Renal cortical epithelial cell (primary cell): ENCODE measurements at places on chromosomes 4 and X. TPM values are rescaled to one million over a fixed set of nuclear protein-coding genes. Genes with fewer than 3 reads are reported as not detected.

DNA sequence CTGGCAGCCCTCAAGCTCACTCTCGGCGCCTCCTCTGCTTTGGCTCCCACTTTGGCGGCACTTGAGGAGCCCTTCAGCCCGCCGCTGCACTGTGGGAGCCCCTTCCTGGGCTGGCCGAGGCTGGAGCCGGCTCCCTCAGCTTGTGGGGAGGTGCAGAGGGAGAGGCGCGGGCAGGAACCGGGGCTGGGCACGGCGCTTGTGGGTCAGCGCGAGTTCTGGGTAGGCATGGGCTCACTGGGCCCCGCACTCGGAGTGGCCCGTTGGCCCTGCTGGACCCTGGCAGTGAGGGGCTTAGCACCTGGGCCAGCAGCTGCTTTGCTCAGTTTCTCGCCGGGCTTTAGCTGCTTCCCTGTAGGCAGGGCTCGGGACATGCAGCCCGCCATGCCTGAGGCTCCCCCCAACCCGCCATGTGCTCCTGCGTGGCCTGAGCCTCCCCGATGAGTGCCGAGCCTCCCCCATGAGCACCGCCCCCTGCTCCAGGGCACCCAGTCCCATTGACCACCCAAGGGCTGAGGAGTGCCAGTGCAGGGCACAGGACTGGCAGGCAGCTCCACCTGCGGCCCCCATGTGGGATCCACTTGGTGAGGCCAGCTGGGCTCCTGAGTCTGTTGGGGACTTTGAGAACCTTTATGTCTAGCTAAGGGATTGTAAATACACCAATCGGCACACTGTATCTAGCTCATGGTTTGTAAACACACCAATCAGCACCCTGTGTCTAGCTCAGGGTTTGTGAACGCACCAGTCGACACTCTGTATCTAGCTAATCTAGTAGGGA lies 101.5 kb upstream of the DRD5 start:
- DNase-seq = no peak

FRMPD3 gene
- 0.05 TPM in 1 of 2 replicates, not detected in the other for total RNA-seq

DNA sequence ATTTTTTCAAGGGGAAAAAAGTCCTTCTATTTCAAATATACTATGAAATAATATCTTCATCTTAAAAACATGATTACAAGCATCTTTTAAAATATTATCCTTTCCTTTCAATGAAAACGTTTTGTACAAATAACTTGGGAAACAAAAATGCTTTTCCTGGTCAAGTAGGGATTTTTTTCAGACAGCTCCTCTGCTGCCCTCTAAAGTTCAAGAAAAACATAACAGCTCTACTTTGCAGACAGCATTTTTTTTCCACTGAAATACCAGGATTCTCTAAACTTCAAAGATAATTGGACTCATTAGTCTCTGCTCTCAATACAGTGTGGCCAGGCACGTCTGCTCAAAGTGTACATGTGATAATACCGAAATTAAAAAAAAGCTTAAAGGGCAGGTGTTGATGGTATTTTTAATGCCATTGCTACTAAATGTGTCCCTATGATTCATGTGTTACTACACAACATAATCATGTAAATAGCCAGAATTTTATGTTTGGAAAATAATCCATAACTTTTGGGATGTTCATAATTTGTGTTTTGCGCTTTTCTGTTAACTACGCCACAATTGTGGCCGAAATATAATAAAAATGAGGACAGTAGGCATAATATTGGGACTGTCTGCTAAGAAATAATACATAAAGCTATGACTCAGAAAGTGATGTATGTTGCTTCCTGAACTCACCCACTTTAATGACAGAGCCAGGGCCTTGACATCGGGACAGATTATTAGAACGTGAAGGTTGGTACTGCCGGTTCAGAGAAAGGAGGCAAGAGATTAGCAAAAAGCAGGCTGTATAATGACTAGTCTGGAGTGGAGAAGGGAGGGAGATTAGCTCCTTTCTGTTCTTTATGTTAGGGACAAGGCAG lies 478.9 kb downstream of the KCNIP4 start:
- peak; percentile 46 for DNase-seq

DNA sequence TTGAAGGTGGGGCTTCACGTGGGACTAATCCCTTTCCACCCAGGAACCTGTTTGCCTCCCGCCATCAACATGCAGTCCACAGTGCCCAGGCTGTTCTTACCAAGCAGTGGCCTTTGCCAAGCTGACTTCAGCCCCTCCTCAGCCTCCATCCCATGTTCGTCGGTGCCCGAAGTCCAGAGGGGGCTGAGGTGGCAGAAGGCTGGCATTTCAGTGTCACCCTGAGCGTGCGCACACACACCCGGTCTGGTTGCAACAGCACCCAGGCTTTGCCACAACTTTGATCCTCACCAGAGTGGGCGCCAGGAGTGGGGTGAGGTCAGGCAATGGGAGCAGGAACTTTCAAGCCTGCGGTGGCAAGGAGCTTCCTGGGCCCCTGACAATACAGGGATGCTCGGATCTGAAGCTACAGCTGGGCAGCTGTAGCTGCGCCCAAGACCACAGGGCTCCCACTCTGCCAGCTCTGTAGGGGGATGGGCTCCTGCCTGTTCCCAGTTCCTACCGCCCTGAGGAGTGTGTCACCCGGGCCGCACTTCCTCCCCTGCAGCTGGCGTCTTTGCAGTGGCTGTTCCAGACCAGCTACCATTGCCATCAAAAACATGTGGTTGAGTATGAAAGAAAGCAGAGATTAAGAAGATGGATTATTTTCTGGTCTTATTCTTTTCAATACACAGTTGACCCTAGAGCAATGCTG lies 428.0 kb downstream of the EPHA5 start:
- DNase-seq = no peak

UGT2A1 gene
- total RNA-seq = not detected in 2 replicates
